ENCODE measurements at places on chromosomes 7 and 10. TPM values are rescaled to one million over a fixed set of nuclear protein-coding genes. Genes with fewer than 3 reads are reported as not detected.

GRCh38 chr10:76234499-76235226, 803.2 kb downstream of the LRMDA start:
- DNase-seq = no peak

- DNase-seq = no peak
Measured at GRCh38 chr10:63206997-63207811, 74.1 kb downstream of the NRBF2 start.

GRCh38 chr10:69042417-69042816, 45.5 kb upstream of the SRGN start:
- DNase-seq = no peak

DNA sequence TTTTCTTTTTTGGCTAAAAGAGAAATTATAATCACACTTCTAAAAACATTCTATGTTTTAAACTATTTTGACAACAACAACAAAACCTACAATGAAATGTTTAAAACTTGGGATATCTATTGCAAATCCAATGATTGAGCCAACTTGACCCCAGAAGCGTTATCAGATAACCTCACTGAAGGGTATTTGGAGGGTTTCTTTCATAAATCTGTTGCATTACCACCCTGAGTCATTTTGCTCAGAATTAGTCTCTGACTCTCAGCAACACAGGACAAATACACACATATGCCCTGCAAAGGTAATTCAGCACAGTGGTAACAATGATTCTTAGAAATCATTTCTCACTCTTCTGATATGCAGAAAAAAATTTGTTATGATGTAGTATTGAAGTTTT, 2.3 kb upstream of the COL1A2 start:
- DNase-seq = no peak

DNA sequence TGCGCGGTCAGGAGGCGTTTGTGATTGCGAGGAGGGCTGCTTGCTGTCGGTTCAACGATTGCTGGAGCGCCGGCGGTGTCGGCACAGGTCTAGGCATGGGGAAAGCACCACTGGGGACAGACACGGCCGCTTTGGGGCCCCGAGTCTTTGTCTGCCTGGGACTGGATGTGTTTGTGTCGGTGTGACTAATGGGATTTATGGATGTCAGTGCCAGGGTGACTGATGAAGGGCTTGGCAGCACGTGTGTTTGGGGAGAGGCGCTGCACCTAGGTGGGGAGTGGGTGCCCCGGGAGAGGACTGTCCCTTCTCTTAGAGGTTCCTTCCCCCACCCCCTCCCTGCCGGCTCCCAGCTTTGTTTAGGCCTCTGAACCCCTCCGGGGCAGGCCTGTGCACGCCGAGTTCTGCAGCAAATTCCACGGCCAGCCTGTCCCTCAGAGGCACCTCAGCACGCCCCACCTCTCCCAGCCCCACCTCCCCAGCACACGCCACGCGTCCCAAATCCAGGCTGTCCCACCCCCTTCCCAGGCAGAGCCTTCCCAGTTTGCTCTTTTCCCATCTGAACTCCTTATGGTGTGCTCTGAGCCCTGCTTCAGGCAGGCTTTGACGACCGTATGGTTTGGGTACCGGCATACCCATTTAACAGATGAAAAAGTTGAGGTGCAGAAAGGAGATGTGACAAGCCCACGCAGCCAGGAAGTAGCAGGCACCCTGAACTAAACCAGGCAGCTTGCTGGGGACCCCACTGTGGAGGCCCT, 6.4 kb upstream of the TNRC18 start:
- DNase-seq = no peak

GRCh38 chr7:31271641-31272405, 68.7 kb downstream of the NEUROD6 start:
- DNase-seq = no peak

- no peak for DNase-seq
Measured at GRCh38 chr10:131093795-131094366, 217.6 kb downstream of the TCERG1L start.

GRCh38 chr7:139915864-139916716, 87.0 kb downstream of the TBXAS1 start:
- DNase-seq = peak; percentile 98

DNA sequence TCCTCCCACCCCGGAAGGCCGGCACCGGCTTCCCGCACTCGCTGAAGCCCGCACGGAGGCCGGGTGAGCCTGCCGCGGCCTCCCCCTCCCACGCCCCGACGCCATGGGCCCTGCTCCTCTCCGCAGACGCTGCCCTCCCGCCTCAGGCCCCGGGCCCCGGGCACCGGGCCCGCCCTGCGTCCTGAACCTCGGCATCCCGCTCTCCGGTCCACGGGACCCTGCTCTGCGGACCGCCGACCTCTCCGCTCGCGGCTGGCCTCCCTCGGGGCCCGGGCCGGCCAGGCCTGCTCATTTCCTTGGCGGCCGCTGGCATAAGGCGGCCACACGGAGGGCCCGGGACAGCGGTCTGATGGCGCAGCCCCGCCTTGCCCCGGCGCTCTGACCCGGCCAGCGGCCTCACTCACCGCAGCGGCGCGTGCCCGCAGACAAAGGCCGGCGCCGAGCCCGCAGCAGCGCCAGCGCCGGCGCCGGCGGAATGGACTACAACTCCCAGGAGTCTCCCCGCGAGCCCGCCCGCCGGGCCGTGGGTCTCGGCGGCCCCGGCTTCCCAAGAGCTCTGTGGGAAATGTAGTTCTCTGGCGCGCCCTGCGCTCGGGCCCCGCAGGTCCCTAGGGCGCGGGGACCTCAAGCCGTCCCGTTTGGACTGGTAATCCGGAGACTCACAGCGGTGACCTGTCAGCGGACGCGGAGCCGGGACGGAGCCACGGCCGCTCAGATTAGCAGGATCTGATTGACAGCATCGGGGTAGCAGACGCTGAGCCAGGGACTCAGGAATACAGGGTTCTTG, at the start of gene ZNF32:
TSS of gene ZNF32 (minus strand) at position 484 of the 787 bp plus-strand sequence. CDS start 2,748 bp downstream, outside the sequence.
- peak; percentile 80 for DNase-seq

DNA sequence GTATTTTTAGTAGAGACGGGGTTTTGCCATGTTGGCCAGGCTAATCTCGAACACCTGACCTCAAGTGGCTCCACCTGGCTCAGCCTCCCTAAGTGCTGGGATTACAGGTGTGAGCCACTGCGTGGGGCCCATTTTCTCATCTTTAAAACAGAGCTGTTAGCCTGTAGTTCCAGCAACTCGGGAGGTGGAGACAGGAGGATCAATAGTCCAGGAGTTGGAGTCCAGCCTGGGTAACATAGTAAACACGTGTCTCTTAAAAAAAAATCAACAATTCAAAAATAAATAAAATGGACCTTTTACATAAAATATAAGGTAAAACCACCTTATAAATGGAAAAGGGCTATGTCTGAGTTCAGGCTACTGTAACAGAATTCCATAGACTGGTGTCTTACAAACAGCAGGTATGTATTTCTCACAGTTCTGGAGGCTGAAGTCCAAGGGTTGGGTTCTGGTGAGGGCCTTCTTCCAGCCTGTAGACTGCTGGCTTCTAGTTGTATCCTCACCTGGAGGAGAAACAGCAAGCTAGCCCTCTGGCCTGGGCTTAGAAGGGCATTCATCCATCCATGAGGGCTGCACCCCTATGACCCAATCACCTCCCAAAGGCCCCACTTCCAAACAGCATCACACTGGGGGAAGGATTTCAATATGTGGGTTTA, 7.0 kb upstream of the PVRIG start:
- no peak for DNase-seq

DNA sequence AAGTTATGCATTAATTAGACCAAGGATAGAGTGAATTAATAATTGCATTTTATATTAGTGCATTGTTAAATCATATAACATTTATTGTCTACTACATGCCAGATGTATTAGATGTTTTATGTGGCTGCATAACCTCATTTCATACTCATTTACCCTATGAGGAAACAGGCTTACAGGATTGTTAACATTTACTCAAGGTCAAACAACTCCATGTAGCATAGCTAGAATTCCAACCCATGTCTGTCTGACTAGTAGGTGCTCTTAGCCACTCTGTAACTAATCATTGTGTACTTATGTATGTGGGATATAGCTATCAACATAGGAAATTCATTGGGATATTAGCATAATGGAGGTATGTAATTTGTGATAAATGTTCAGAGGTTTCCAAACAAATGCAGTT, 46.3 kb downstream of the PHYHIPL start:
- no peak for DNase-seq

DNA sequence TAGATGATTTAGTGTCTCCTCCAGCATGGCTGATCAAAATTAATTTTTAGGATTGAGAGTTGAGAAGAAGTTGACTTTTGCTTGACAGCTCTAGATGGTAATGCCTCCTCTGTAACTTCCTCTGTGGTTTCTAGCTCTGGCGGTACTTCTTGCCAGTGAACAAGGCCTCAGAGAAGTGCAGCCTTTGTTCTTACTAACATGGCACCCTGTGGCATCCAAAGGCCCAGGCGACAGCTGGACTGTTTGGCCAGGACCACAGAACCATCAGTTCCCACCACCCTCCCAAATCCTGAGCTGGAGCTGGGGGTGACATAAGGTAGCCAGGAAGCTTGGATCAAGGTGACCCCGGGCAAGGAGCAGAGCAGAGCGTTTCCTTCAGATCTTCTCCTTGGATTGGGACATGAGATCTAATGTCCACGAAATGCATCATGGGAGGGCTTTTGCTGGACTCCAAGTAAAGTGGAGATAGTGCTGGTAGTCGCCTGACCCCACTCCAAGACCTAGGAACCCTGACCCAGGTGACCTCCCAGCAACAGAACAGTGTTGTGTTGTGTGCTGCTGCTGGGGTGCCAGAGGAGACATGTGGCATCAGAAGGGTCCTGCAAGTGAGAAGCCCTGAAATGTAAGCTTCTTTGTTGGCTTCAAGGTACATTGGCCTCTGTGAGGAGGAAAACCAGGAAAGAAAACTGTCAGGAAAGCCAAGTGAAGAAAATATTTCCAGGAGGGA, 41.8 kb downstream of the APBB1IP start:
- no peak for DNase-seq

GRCh38 chr7:15317215-15317614, 244.6 kb downstream of the AGMO start:
- DNase-seq = no peak

DNA sequence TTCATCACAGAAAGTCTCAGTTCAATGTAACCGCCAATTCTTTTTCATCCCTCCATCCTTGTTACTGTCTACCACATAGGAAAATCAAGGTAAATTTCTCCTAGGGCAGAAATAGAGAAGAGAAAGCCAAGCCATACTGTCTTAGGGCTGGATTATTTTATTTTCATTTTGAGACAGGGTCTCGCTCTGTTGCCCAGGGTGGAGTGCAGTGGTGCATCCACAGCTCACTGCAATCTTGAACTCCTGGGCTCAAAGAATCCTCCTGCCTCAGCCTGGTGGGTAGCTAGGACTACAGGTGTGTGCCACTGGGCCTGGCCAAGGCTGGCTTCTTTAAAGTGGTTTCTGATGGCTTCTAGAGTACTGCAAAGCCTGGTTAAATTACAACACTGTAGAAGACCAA, 181.7 kb downstream of the SRPK2 start:
- DNase-seq = no peak

DNA sequence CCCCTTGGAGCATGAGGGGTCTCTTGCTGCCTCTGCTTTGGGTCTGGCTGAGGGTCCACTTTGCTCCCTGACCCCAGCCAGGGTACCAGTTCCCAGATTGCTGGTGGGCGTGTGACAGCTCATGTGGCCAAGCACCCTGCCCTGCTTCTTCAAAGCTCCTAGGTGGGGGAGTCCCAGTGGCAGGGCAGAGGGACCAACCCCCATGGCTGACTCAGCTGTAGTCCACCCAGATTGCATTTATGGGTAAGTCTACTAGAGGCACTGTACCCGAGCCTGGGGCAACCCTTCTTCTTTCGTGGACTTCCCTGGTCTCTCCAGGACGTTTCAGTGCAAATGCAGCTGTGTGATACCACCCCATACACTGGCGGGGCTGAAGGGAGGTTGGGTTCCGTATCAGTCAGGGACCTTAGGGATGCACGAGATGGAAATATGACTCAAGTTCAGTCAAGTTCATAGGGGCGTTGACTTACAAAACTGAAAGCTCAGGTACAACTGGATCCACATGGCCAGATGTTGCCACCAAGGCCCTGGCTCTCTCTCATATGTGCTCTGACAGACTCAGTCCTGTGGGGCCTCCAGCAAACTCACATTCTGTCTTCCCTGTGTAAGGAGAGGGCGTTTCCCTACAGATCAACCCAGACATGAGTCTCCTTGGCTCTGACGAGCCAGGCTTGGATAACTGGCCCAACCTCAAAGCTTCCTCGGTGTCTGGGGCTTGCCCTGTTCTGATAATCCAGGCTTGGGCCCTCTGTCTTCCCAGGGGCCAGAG, 13.6 kb downstream of the PTPRE start:
- no peak for DNase-seq

- no peak for DNase-seq
Measured at GRCh38 chr10:103828587-103829197, 26.7 kb downstream of the SH3PXD2A start.

- DNase-seq = no peak
Measured at GRCh38 chr7:126524967-126525366, 727.8 kb downstream of the GRM8 start.

GRCh38 chr7:115782696-115783490, 247.7 kb downstream of the TFEC start:
- DNase-seq = no peak

DNA sequence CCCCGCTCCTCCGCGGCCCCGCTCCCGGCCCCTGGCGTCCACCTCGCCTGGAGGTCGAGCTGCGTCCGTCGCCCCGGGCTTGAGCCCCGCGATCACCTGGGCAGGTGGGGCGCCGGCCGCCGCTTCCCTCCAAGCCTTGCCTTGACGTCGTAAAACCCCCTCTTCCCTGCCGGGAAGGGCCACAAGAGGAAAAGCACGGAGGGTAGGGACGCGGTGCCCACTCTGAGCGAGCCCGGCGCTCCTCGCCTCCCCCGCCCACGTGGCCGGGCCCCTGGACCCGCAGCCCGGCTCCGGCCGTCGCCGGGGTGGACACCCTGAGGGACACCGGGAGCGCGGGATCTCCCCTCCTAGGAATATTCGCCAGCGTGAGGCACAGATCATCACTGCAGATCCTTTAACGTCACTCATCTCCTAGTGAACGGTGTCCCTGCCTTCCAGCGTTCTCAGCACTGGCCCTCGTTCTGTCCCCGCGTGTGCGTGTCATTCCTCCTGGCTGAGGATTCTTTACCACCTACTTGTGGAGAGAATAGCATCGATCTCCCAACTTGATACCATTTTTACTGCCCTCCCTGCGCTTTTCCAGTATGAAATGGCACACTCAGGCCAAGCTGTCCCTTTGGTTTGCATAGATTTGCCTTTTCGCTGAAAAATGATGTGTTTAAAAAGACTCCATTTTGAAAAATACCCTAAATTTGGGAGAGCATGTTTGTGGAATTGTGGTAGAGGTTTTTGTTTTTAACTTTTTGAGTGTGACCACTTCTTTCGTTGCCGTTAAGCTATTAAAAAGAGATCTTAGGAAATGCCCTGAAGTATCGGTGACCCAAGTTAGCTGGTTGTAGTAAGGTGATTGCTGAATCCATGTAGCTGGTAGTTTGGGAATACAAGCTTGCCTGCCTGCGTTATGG, 649 bp downstream of the ACTR3B start:
- DNase-seq = peak; percentile 33

PLCE1 gene
- 0.32 TPM for total RNA-seq

GNG11 gene
- total RNA-seq = 66.1 TPM

NEBL gene
- 13.0 TPM for total RNA-seq

TAS2R4 gene
- 1.3 TPM for total RNA-seq

PRPS1L1 gene
- total RNA-seq = not detected

HOXA11 gene
- total RNA-seq = 7.1 TPM

NCF1 gene
- not detected for total RNA-seq

TMEM26 gene
- total RNA-seq = not detected

PPP1R9A gene
- total RNA-seq = 3.6 TPM

SHTN1 gene
- 27.6 TPM for total RNA-seq

TRIM73 gene
- 1.4 TPM for total RNA-seq

TMEM196 gene
- not detected for total RNA-seq

RBP3 gene
- not detected for total RNA-seq

PLOD3 gene
- total RNA-seq = 130 TPM
